ENCODE measurements at places on chromosomes 7 and 10. TPM values are rescaled to one million over a fixed set of nuclear protein-coding genes. Genes with fewer than 3 reads are reported as not detected.

The UBTD1 gene
- total RNA-seq, result 16.4 TPM

The COL26A1 gene
- total RNA-seq, result not detected

The KLF14 gene
- not detected for total RNA-seq

The OGDHL gene
- 0.14 TPM for total RNA-seq

The IDI2 gene
- not detected for total RNA-seq

The GBX1 gene
- total RNA-seq, result not detected

The OR2A42 gene
- total RNA-seq, result not detected

The SPDYE16 gene
- total RNA-seq, result not detected

The CNPY1 gene
- total RNA-seq, result not detected

The ELFN1 gene
- total RNA-seq, result 2.1 TPM

The HGF gene
- total RNA-seq, result 462 TPM

The RBP3 gene
- under 0.01 TPM for total RNA-seq

The CISD1 gene
- 23.9 TPM for total RNA-seq

The PRKG1 gene
- total RNA-seq, result 32.7 TPM

The ZCWPW1 gene
- total RNA-seq, result 1.6 TPM

The POM121 gene
- total RNA-seq, result 3.9 TPM

The GRM3 gene
- not detected for total RNA-seq

The EVX1 gene
- total RNA-seq, result under 0.01 TPM

The PSTK gene
- total RNA-seq, result 4.3 TPM
